NCI-H748 treated with DMSO at 0.1 percent for 48 hours (cell line): ENCODE measurements at places on chromosomes 3 and 15.

DNA sequence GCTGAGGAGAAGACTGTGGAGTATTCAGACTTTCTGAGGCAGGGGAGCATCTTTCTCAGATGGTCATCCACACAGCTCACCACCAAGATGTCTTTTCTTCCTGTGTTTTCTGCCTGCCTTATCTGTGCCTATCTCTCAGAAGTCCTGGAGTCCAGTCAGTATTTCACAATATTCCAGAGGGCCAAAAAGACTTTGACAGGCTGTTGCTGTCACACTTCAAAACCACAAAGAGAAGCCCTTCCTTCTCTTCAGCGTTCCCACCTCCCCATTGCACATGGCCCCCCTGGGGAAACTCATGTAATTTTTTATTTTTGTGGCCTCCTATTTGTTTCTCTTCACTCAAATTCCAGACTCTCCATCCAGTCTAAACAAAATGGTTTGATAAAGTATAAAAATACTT is 585.2 kb downstream of the EPHA3 start:
- DNase-seq, result no peak

DNA sequence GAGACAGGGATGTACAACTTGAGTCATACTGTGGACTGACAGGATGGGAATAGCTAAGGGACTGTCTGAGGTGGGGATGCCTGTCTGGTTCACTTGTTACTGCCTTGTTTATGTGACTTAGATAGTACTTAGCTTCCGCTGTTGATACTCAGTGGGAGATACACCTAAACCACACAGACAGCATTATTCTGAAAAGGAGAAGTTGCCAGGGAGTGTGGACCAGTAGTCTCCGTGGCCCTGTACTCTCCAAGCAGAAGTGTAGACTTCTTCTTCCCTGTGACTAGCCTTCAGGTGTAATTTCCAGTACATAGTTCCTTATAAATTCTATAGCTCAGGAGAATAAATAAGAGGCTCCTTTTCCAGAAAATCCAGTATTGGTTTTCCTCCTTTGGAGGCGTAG is 5.1 kb downstream of the HIGD2B start:
- DNase-seq, result no peak

DNA sequence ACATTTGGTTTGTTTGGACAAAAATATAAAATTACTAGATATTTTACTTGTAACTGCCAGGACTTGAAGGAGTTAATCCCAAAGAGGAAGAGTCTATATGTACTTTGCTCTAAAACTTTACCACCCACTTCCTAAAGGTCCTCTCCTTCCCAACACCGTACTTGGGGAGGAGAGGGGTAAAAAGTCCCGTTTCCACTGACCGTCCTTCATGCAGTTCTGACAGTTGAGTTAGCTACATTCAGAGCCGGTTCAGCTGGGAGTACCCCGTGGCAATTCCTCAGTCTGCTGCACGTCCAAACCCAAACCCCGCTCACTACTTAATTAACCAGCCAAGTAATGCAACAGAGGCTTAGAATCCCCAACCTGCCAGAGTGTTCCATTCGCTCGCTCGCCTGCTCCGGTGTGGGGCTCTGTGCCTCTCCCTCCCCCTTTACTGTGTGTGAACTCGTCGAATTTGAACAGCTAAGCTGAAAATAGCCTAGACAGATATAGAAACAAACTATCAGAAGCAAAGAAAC is 519.7 kb downstream of the FOXP1 start:
- DNase-seq, result no peak

GRCh38 chr3:108409800-108410178 is 100.6 kb downstream of the MYH15 start:
- no peak for DNase-seq

- no peak for DNase-seq
Observed at GRCh38 chr15:71821547-71822129, 11.3 kb downstream of the NR2E3 start.
